ENCODE measurements at places on chromosomes 11 and 22. TPM values are rescaled to one million over a fixed set of nuclear protein-coding genes. Genes with fewer than 3 reads are reported as not detected.

DNA sequence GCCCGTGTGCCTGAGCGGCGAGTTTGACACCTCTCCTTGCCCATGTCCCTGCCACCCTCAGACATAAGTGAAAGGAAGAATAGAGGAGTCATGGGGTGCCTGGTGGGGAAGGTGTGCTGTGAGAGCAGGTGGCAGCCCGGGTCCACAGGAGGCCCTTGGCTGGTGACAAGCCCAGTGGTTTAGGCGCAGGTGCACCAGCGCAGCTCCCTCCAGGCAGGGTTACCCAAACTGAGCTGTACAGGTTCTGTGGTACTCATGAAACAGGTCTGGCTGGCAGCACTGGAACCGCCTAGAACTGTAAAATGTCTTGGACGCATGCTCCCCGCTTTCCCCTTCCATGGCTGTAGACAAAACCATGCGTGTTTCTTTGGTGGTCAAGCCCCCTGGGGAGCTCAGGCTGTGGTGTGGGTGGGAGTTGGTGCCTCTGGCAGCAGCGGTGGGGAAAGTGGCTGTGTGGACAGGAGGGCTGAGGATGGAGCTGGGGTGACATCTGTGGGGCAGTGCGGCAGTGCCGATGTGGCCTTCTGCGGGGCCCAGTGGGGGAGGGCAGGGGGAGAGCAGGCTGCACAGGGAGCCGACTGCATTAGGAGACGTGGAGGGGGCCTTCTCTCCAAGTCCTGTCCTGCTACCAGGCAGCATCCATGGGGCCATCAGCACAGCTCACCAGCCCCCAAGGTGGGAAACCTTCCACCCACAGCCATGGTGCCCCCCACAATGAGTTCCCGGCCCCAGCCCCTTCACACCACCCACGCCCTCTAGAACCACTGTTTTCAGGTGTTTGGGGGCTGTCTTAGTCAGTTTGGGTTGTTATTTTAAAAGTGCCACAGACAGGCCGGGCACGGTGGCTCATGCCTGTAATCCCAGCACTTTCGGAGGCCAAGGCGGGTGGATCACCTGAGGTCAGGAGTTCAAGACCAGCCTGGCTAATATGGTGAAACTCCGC, 5.6 kb upstream of the GTSE1 start:
- ATAC-seq = no peak

The SIRT3 gene
- total RNA-seq = 15.8 TPM

DNA sequence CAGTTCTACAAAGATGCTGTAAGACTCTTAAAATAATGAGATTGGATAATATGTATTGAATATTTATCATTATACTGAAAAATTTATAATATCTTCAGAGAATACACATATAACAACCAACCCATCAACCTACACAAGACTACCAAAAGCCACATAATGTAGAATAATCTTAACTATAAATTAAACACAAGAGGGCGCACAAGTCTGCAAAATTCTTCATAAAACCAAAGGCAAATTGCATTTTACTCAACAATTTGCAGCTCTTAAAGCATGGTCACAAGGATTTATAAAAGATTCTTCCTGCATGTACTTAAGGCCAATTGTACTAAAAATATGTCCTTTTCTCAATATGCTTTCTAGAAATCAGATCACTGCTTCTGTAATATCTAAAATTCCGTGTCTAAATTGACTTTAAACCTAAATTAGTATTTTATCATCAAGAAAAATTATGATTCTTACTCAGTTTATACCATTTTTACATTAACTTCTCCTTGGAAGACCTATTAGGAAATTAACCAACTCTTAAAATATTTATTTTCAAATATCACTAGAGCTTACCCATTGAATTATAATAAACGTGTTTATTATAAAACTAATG, 79.0 kb downstream of the TTC28 start:
- ATAC-seq = peak; percentile 52

GRCh38 chr22:40753114-40753513, 66.0 kb downstream of the SLC25A17 start:
- ATAC-seq = no peak

The SAC3D1 gene
- total RNA-seq = 17.0 TPM

The DMC1 gene
- 1.6 TPM for total RNA-seq

The STIM1 gene
- 48.1 TPM for total RNA-seq

The OPCML gene
- 0.40 TPM for total RNA-seq

The JAML gene
- 3.1 TPM for total RNA-seq

The LARGE1 gene
- total RNA-seq = 1.7 TPM

DNA sequence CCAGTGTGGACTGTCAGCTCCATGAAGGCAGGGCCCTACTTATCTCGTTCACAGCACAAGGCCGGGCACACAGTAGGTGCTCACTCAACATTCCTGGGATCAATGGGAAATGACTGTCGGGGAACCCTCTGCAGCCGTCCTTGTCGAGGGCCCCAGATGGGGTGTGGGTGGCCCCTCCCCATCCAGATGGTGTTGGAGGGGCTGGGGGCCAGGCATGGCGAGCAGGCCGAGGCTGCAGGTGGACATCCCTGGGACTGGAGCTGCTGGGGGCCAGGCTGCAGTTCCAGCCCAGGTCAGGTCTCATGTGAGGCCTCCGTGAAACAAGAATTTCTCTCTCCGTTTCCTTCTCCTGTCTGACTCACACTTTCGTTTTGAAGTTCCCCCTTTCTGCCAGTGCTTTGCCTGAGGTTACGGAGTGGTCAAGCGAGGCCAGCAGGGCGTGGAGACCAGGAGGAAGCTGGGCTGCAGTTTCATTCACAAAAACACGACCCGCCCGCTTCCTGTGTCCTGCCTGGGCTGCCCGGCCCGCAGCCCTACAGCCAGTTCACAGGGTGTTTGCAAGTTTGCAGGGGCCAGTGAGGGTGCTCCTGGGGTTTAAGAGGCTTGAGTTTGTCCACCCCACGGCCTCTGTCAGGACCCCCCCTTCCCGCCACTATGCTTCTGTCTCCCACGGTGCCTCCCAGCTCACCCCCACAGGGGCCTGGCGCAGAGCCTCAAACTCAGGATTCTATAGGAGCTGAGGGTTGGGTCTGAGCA, 4.5 kb downstream of the MYEOV start:
- ATAC-seq = peak; percentile 52

The TEX54 gene
- 4.8 TPM for total RNA-seq

The TPBGL gene
- total RNA-seq = 0.17 TPM

GRCh38 chr11:103744496-103745153, 291.8 kb upstream of the DDI1 start:
- no peak for ATAC-seq

- ATAC-seq = no peak
Measured at GRCh38 chr11:19766810-19767209, 54.2 kb downstream of the NAV2 start.

DNA sequence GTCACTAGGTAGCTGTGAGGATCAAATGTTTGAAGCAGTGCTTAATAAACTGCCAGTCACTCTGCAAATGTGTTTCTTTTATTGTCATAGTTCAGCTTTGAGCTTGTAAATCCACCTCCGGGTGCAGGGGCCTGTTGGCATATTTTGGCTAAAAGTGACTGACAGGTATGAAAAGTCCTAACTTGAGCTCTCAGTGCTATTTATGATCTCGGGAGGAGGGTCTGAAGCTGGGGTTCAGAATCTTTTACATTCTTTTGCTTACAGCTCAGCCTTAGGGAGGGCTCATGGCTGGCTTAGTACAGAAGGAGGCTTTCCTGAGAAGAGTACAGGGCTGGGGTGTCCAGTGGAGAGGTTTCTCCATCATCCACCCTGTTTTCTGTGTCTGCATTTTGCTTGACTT, 1.5 kb downstream of the ASPHD2 start:
- no peak for ATAC-seq

DNA sequence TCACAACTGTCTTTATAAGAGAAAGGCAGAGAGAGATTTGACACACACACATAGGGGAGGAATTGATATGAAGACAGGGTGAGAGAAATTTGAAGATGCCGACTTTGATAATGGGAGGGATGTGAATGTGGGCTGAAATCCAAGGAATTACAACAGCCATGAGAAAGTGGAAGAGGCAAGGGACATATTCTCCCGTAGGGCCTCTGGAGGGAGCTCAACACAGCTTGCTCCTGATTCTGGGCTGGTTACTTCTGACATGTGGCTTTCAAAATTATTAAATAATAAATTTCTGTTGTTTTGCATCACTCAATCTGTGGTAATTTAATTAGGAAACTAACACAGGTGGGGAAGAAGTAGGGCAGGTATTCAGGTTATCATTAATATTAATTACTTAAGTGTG, 282.9 kb downstream of the LUZP2 start:
- no peak for ATAC-seq

The CBLIF gene
- total RNA-seq = not detected

- no peak for ATAC-seq
Measured at GRCh38 chr11:15967166-15967565, 389.2 kb downstream of the SOX6 start.

GRCh38 chr11:46508360-46508759, 85.5 kb downstream of the AMBRA1 start:
- no peak for ATAC-seq

DNA sequence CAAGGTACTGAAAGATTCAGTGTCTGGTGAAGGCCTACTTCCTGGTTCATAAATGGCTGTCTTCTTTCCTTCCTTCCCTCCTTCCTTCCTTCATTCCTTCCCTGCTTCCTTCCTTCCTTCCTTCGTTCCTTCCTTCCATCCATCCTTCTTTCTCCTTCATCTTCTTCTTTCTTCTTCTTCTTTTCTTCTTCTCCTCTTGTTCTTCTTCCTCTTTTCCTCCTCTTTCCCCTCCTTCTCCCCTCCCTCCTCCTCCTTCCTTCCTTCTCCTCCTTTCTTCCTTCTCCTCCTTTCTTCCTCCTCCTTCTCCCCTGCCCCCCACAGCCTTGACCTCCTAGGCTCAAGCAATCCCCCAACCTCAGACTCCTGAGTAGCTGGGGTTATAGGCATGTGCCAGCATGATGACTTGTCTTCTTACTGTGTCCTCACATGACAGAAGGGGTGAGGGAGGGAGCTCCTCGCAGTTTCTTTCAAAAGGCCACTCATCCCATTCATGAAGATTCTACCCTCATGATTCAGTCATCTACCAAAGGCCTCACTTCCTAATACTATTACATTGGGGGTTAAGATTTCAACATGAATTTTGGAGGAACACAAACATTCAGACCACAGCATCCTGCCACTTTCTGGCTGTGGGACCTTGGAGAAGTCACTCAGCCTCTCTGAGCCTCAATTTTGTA, 22.6 kb upstream of the CCDC134 start:
- no peak for ATAC-seq

GRCh38 chr11:89500336-89500735, 9.2 kb upstream of the NOX4 start:
- ATAC-seq = no peak

DNA sequence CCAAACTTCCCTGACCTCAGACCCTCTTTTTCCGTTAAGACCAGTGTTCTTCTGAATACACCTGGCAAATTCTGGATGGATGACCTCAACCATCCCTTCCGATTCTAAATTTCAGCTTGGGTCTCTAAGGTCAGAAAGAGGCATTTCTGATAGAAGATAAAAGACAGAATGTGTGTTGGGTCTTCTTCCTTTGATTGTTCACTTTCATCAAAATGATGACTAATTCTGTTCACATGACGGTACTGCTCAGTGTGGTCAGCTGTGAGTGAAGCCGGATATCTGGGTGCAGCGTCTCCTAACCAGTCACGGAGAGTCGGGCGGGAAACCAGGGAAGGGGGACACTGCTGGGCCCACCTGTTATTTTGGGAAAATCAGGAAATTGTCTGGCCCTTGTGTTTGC, 151.6 kb upstream of the NAV2 start:
- no peak for ATAC-seq

DNA sequence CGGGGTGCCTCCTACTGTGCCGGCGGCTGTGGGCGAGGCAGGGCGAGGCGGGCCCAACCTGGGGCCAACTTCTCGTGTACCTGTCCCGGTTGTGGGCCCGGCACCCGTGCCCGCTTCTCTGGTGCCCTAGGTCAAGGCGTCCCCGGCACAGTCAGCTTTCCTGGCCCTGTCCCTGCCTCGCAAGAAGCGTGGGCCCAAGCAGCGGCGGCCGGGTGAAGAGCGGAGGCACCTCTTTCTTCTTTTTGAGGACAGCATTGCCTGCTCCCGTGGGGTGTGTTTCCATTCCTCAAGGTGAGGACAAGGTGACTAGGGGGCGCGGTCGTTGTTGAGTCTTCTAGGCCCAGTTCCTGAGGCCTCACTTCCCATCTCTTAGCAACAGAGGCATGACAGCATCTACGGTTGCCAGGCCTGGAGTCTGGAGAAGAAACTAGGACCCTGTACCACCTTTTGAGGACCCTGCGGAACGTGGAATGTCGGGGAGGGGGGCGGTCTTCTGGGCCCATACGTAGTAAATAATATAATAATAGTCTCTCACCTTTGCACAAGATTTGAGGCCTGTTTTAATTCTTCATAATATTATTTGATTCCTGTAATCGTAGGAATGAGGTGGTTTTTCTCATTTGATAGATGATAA, 418 bp downstream of the ACO2 start:
- ATAC-seq = peak; percentile 47

The SLC22A9 gene
- total RNA-seq = not detected
